MCF 10A (cell line): ENCODE measurements at places on chromosomes 13 and 19. TPM values are rescaled to one million over a fixed set of nuclear protein-coding genes. Genes with fewer than 3 reads are reported as not detected.

The GJB2 gene
- total RNA-seq = 12.9 and 15.5 TPM in 2 replicates

The TIMM29 gene
- total RNA-seq = 18.3 and 19.3 TPM in 2 replicates

DNA sequence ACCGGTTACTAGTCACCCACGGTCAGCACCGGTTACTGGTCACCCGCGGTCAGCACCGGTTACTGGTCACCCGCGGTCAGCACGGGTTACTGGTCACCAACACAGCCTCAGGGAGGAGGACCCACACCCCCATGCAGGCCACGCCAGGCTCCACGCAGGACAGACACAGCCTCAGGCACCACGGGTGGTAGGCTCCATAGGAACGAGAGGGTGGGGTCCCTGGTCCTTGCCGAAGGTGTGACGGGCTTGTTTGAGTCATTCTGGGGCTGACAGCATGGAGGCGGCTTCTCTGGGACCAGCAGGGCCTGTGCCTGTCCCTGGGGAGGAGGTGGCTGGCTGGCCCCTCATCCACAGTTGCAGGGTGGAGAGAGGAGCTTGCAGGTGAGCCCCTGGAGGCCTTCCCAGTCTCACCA, 122.8 kb upstream of the SOX1 start:
- DNase-seq = no peak

GRCh38 chr13:36385489-36385888, 39.3 kb upstream of the SPART start:
- peak; percentile 4 for DNase-seq

- DNase-seq = peak; percentile 58
These were observed at the start of gene WTIP for GRCh38 chr19:34480971-34481841. WTIP (plus strand) TSS chr19:34481758; CDS start chr19:34481975, 217 bp downstream.

- no peak for DNase-seq
These were observed 208.3 kb downstream of the FOXO1 start for GRCh38 chr13:40457929-40458719.

- DNase-seq = no peak
These were observed 29.7 kb upstream of the ZNF681 start for GRCh38 chr19:23788411-23788810.

The CYP4F11 gene
- total RNA-seq = 8.1 and 10.5 TPM in 2 replicates

GRCh38 chr13:40120781-40121180, 465.3 kb downstream of the COG6 start:
- DNase-seq = no peak

GRCh38 chr13:79966059-79966458, 374.9 kb downstream of the SPRY2 start:
- peak; percentile 26 for DNase-seq

The LTBP4 gene
- 76.4 and 103 TPM in 2 replicates for total RNA-seq

DNA sequence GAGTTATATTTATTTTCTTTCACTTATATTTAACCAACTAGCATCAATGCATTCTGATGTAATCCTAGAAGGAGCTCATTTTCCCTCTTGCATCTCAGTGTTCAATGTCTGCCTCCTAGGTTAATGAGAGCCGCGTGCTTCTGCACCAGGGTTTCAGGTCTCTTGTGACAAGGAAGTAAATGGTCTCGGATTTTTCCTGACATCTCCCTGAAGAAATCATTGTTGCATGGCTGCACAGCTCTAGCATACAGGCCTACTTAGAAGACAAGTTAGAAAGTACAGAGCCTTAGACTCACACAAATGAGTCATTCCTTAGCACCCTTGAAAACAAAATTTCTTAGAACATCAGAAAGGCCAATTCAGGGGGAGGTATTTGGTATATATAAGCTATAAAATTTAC, 57.2 kb upstream of the KLF12 start:
- DNase-seq = no peak

The GPR12 gene
- not detected in 2 replicates for total RNA-seq

DNA sequence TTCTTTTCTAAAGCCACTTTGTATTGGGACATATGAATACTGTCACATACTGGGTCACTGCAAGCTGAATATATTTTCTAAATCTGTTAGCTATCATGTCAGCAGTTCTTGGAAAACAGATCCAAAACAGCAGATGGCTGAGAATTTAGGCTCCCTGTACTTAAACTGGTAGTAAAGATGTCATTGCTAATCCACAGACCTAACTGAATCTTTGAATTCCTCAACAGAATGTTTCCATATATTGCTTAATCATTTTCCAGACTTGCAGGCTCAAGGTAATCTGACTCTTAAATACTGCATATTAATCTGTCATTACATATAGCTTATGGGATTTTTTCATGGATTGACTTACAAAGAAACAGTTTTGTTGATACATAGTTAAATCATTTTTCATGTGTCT, 639.0 kb upstream of the KLHL1 start:
- no peak for DNase-seq

GRCh38 chr13:50720861-50721671, 122.4 kb downstream of the DLEU7 start:
- peak; percentile 42 for DNase-seq

DNA sequence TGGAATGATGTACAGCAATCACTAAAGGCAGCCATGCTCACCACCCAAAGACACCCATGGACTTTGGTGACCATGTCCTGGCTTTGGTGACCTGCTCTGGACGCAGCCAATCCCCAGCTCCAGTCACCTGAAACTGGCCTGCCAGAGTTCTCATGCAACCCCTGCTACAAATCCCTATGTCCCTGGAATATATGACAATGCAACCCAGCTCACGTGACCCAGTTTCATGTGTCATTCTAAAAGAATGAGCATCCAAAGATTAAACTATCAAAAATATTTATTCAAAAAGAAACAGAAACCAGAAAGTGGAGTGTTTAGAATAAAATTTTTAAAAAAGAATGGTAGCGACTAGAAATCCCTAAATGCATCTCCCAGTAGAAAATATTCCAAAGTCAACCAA, 203.3 kb upstream of the IRS2 start:
- no peak for DNase-seq

DNA sequence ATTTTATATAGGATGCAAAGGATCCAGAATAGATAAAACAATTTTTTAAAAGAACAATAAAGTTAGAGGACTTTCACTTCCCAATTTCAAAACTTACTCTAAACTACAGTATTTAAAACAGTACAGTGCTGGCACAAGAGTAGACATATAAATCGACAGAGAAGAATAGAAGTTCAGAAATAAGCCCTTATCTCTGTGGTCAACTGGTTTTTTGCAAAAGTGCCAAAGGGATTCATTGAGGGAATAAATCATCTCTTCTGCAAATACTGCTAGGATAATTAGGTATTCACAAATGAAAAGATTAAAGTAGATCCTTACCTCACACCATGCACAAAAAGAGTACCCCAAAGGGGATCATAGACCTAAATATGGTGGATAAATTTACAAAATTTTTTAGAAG, 431.0 kb upstream of the HTR2A start:
- no peak for DNase-seq

The ICAM5 gene
- total RNA-seq = 4.7 and 7.7 TPM in 2 replicates

DNA sequence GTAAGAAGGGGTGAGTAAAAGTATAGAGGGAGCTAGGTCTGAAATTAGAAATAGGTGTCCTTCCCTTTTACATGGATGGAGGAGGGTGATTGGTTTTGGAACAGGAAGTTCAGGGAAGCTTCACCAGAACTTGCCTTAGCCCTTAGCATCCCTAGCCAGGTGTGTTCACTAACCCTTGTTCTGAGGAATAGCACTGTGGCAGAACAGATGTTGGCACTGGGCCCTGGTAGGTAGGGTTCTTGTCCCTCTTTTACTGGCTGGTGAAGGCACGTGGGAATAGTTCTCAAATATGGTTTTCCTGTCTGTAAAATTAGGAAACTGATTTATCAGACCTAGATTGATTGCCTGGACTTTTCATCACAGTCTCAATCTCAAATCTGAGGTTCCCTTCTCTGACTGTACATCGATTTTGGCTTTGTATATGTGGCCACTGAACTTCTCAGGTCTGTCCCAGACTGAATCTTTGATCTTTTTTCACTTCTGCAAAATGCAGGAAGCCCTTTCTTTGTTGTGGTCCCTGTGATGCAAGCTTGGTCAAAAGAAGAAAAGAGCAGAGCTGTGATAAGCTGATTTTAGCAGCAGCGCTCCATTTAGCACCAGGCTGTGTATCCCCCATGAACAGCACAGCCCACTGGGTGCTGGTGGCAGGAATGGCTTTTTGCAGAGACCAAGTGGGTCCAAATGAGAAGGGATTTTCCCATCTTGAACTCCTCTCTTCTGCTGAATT, 86.2 kb upstream of the HTR2A start:
- DNase-seq = no peak

DNA sequence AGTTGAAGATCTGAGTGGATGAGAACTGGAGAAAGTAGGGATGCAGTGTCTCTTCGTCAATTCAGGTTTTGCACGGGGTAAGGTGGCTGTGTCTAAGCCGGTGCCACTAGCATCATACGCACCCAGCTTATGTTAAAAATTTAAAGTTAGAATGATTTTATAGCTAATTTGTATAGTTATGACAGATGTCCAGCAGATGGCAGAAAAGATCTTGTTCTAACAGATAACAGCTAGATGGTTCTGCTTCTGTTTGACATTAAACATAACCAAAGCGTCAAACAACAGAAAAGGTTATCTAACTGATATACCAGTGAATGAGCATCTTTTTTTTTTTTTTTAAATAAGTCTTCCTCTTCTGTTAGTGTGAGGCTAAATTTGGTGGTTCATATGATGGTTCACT, 18.8 kb upstream of the EDDM13 start:
- DNase-seq = peak; percentile 61

The MAP4K1 gene
- 0.56 and 1.9 TPM in 2 replicates for total RNA-seq

GRCh38 chr19:31348481-31349159, 616 bp downstream of the TSHZ3 start:
- no peak for DNase-seq

GRCh38 chr19:47241919-47242577, 11.0 kb upstream of the BBC3 start:
- DNase-seq = no peak
